ENCODE measurements at places on chromosomes 16 and 17.
A peak's percentile ranks its signal among the peaks of the same experiment; 100 is the strongest.

- no peak for DNase-seq
Measured at GRCh38 chr16:50234771-50235556, 31.4 kb upstream of the ADCY7 start.

DNA sequence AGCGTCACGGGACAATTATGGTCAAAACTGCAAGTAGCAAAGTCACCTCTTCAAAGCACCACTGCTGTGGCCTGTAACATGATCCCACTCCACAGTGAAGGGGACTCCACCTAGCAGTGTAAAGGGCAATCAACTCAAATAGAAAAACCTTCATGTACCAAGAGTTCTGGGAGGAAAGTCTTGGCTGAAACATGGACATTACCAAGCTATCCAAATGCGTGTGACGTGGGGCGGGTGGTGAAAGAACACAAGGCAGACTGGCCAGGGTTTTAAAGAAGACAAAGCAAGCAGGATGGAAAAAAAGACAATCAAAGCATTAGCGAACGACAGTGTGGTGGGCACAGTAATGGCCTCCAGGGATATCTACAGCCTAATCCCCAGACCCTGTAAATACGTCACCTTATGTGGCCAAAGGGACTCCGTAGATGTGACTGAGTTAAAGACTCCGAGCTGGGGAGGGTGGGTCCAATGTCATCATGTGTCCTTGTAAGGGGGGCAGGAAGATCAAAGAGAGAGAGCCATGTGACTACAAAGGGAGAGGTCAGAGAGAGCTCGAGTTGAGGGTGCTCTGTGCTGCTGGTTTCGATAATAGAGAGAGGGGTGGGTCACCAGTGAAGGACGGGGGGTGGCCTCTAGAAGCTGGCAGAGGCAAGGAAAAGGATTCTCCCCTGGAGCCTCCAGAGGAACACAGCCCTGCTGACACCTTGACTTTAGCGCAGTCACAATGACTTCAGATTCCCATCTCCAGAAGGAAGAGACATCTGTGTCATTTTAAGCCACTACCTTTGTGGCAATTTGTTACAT, 6.0 kb downstream of the HSDL1 start:
- DNase-seq = peak; percentile 37

GRCh38 chr17:74231928-74232907, 18.8 kb downstream of the TTYH2 start:
- no peak for DNase-seq

- DNase-seq = peak; percentile 58
Measured at GRCh38 chr17:63439687-63440086, 6.4 kb downstream of the CYB561 start.

DNA sequence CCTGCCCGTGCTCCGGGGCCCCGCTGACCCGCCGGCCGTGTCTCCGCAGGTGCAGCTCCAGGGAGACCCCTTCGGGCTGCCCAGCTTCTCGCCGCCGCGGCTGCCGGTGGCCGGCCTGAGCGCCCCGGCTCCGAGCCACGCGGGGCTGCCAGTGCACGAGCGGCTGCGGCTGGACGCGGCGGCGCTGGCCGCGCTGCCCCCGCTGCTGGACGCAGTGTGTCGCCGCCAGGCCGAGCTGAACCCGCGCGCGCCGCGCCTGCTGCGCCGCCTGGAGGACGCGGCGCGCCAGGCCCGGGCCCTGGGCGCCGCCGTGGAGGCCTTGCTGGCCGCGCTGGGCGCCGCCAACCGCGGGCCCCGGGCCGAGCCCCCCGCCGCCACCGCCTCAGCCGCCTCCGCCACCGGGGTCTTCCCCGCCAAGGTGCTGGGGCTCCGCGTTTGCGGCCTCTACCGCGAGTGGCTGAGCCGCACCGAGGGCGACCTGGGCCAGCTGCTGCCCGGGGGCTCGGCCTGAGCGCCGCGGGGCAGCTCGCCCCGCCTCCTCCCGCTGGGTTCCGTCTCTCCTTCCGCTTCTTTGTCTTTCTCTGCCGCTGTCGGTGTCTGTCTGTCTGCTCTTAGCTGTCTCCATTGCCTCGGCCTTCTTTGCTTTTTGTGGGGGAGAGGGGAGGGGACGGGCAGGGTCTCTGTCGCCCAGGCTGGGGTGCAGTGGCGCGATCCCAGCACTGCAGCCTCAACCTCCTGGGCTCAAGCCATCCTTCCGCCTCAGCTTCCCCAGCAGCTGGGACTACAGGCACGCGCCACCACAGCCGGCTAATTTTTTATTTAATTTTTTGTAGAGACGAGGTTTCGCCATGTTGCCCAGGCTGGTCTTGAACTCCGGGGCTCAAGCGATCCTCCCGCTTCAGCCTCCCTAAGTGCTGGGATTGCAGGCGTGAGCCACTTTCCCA, 5.9 kb downstream of the CTF1 start:
- DNase-seq = peak; percentile 39

- DNase-seq = no peak
Measured at GRCh38 chr16:4800290-4801041, 2.0 kb downstream of the ROGDI start.
